ENCODE measurements at places on chromosomes 2 and 18.

GRCh38 chr18:76713432-76713831 lies 108.9 kb upstream of the ZNF236 start:
- DNase-seq = no peak

DNA sequence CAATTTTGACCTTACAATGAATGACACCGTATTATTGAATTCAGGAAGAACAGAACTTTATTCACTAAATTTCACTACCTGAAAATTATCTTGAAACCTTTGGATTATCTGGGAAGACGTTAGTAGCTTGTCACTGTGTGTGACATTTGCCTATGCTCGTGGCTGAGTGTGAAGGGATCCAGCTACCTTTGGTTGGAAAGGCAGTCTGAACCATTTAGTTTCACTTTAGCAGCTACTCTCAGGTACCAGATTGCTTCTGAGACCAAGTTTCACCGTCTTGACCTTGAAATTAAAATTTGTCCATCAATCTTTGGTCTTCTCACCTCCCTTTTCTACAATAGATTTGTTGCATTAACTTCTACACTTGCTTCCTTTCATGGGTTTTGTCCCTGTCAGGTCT lies 637.5 kb downstream of the MBD2 start:
- no peak for DNase-seq

GRCh38 chr2:196609806-196610205 lies 29.7 kb upstream of the CCDC150 start:
- no peak for DNase-seq

- no peak for DNase-seq
Measured at GRCh38 chr2:36797324-36798070, 101.0 kb downstream of the VIT start.

- DNase-seq = no peak
Measured at GRCh38 chr2:31287654-31288053, 53.7 kb downstream of the EHD3 start.

DNA sequence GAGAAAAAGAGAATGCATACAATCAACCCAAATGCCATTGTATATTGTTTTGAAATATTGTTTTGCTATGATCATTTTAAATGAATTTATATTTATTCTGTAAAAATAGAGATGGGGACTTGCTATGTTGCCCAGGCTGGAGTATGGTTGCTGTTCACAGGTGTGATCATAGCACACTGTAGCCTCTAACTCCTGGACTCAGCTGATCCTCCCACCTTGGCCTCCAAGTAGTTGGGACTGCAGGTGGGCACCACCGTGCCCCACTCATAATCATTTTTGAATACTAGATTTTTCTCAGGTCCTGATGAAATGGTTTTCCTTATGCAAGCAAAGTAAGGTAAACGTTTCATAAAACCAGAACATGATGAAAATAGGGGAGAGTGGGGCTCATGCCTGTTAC lies 46.3 kb downstream of the TMEM17 start:
- no peak for DNase-seq

DNA sequence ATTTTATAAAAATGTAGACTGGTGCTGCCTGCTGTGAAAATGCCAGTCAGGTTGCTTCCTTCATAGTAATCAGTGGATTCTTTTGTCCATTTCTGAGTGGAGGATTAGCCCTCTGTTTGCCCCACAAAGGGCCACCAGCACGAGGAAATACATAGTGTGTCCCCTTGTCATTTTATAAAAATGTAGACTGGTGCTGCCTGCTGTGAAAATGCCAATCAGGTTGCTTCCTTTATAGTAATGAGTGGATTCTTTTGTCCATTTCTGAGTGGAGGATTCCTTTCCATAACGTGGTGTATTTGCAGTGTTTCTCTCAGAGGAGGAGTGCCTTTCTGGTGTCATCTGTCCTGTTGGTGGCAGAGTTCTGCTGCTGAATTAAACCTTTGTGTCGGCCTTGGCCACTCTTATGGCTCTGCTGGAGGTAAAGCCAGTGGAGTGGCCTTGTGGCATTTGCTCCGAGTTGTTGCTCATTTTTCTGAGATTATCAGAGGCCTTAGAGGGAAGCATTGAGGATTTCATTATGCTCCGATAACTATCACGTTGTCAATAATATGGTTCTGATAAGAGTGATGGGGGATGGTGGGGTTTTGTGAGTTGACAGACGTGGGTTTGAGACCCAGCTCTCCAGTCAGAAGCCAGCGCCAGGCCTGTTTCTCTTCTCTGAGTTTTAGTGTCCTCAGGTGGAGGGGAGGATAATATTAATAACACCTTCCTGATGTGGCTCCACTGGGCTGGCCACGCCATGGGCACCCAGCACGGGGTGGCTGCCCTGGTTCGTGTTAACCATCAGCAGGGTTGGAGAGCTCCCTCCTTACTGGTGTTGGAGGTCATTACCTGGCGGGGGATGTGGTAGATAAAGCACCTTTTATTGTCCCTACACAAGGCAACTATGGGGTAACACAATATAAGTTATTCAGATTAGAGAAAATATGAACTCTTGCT lies 96.6 kb downstream of the NEDD4L start:
- DNase-seq = peak; percentile 8

DNA sequence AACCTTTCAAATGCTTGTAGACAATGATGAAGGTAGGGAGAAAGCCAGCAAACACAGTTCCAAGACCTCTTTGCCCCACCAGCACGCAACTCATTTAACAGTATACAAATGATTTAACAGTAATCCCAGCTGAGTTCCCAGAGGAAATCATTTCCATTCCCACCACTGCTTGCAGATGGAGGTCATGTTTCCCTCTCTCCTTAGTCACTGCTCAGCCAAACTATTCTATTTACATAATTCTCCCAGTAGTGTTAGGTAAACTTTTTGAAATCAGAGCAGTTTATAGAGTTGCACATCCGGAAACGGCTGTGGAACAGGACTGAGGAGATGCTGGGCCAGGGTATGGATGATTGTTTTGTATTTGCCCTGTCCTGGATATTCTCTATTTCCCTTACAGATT lies 328.5 kb downstream of the FIGN start:
- DNase-seq = no peak

DNA sequence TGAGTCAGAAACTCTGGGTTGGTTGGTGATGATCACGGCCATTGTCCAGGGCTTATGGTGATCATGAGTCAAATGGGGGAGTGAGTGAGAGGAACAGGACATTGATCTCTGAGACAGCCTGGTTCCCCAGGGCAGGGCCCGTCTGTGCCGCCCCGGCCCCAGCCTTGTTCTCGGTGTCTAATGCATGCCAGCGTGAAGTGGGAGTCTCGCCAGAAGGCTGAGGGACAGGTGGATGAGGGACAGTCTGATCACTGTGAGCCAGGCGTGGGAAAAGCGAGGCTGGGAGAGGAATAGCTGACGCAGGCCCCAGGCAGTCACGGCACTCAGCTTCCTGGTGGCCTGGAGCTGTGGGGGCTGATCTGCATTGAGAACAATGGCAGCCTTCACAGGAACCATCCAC lies 208.3 kb upstream of the HDAC4 start:
- no peak for DNase-seq

GRCh38 chr18:9039441-9040071 lies 62.9 kb upstream of the NDUFV2 start:
- DNase-seq = no peak

Data from amygdala (tissue), 56 donors.